Muscle of back (tissue), 13 donors: ENCODE measurements at places on chromosomes 7 and 10. TPM values are rescaled to one million over a fixed set of nuclear protein-coding genes. Genes with fewer than 3 reads are reported as not detected.

Gene BTBD16
- polyA plus RNA-seq: not detected

Gene ACSM6
- not detected for polyA plus RNA-seq

Gene RTKN2
- 5.0 TPM for polyA plus RNA-seq

GRCh38 chr10:34139559-34139958, 675.5 kb downstream of the PARD3 start:
- no peak for DNase-seq

DNA sequence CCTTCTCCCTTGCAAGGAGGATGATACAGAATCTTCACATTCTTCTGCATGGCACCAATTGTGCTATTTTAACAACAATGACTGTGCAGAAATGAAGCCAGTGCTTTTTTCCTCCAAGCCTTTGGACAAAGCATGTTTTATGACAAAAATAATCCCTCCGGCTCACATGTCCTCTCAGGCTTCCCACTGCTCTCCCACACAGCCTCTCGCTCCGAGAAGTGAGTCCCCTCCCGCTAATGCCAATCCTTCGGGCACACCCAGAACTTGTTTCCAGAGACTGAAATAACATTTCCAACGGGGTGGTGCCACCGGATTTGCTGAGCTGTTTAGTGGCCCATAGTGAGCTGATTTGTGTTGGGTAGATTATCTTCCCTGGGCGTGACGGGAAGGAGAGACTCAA, 35.8 kb downstream of the RBM17 start:
- peak; percentile 18 for DNase-seq

GRCh38 chr7:47256016-47256415, 325.9 kb downstream of the TNS3 start:
- DNase-seq: no peak

Gene SORCS1
- 4.6 TPM for polyA plus RNA-seq

- no peak for DNase-seq
These were observed 556.5 kb upstream of the LRRN3 start for GRCh38 chr7:110534241-110534931.

Gene GALNT17
- 44.8 TPM for polyA plus RNA-seq

GRCh38 chr10:10831085-10831484, 186.6 kb upstream of the CELF2 start:
- DNase-seq: peak; percentile 73

- no peak for DNase-seq
These were observed 29.2 kb upstream of the KCNMA1 start for GRCh38 chr10:77666821-77667220.

Gene SLIT1
- polyA plus RNA-seq: 1.9 TPM

Gene SHH
- polyA plus RNA-seq: 0.07 TPM

Gene TAS2R3
- polyA plus RNA-seq: 0.30 TPM

Gene ANKRD2
- 8.5 TPM for polyA plus RNA-seq

DNA sequence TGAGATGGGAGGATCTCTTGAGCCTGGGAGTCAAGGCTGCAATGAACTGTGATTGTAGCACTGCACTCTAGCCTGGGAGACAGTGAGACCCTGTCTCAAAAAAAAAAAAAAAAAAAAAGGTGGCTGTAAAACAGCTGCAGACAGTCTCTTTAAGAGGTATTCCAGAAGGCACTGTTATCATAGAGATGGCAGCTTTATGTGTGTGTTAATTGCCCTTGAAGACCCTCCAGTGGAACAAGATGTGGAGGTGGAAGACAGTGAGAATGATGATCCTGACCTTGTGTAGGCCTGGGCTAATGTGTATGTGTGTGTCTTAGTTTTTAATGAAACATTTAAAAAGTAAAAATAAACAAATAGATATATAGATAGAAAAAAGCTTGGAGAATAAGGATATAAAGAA, 66.0 kb downstream of the ZNF487 start:
- DNase-seq: no peak

- peak; percentile 3 for DNase-seq
These were observed 586.4 kb downstream of the GATA3 start for GRCh38 chr10:8640878-8641277.

DNA sequence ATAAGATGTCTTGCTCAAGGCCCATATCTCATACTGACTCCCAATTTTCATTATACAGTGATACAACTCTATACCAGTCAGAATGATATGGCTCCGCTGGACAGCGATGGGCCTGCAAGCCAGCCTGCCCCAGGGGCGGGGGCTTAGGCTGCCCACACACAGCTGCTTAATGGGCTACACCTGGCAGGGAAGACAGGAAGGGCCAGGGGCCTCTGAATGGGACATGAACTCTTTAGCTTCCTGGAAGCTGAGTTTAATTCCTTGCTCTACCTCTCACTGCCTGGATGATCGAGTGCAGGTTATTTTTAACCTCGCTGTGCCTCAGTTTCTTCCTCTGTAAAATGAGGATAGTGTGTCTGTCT, 112.5 kb downstream of the C10orf105 start:
- DNase-seq: no peak

DNA sequence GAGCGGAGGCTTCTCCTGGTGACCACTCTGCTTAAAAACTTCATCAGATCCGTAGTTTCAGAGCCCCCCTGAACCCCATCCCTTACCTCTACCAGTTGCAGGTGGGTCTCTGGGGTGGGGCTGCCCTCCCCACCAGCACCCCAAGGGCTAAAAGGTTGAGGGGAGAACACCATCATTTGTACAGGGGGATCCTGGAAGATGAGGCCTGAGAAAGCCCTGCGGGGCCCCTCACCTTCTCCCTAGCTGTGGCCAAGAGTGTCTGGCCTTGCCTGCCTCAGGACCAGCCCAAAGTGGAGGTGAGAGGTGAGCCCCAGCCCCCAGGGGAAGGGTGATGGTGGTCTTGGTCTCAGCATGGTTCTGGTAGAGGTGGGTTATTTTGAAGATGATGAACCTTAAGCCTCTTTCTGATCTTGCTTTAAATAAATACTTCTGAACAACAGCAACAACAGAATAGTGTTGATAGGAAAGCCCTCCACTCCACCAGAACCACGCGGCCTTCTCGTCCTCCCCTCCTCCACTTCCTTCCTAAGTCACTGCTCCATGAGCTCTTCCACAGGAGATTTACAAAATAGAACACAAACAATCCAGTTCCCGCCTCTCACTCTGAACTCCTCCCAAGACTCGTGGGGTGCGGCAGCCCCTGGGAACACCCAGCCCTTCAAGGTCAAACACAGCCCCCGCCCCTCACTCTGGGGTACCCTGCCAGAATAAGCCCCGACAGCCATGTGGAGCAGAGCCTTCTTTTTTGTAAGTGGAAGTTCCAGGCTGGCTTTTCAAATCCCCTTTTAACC, 169.1 kb downstream of the EGFR start:
- no peak for DNase-seq

GRCh38 chr7:44272456-44272855, 52.9 kb downstream of the CAMK2B start:
- DNase-seq: no peak

DNA sequence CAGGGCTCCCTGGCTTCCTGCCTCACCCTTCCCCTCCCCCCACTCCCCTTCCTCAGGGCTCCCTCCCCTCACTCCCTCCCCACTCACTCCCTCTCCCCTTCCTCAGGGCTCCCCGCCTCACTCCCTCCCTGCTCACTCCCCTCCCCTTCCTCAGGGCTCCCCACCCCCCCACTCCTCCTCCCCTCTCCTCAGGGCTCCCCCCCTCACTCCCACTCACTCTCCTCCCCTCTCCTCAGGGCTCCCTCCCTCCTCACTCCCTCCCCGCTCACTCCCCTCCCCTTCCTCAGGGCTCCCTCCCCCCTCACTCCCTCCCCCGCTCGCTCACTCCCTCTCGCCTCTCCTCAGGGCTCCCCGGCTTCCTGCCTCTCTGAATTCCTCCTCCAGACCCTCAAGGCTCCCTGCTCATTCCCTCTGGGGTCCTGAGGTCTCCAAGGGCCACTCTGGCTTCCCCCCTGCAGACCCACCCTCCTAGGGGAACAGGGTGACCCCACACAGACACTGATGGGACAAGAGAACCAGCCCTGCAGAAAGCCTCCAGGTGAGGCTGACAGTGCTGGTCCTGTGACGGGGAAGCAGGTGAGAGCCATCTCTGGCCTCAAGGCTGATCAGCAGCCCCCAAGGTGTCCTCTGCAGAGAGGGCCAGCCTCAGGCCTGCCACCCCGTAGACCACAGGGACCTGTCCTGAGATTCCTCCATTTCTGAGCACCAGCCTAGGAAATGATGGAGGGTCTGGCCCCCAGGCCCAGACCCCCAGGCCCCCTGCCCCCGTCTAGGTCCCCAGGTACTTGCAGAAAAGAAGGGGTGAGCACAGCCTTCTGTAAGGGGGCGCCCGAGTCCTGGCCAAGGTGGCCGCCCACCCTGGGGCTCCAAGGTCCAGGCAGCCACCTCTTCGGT, 47.2 kb downstream of the PWWP2B start:
- DNase-seq: peak; percentile 68

DNA sequence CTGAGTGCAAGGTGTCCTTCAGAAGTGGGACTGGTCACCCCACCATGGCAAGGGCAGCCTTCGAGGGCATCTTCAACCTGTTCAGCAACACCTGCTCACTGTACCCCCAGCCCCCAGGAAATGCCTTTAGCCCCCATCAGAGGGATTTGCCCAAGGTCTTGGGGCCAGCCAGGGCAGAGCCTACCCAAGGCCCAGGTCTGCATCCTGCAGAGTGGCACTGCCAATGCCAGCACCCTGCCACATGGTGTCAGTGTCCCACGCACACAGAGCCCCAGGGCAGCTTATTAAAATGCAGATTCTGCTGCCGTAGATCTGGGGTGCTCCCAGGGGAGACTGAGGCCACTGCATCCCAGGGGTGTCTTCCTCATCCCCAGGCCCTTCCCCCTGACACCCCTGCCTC, 106.2 kb upstream of the KCTD7 start:
- no peak for DNase-seq

DNA sequence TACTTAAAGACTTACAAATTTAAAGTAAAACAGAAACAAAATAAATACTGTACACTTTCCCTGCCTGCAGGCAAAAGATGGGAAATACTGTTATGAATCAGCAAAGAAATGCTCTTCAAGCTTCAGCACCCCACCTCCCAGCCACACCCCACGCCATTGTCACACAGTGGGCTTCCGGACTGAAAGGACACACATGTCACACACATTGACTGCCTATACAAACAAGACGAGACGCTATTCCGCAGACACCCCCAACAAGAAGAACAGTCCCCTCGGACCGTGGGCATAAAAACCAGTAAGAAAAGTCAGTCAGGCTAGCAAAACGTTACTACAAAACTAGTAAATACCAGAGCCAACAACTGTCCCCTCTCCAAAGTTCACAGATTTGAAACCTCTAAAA, 22.2 kb upstream of the PARP12 start:
- no peak for DNase-seq

DNA sequence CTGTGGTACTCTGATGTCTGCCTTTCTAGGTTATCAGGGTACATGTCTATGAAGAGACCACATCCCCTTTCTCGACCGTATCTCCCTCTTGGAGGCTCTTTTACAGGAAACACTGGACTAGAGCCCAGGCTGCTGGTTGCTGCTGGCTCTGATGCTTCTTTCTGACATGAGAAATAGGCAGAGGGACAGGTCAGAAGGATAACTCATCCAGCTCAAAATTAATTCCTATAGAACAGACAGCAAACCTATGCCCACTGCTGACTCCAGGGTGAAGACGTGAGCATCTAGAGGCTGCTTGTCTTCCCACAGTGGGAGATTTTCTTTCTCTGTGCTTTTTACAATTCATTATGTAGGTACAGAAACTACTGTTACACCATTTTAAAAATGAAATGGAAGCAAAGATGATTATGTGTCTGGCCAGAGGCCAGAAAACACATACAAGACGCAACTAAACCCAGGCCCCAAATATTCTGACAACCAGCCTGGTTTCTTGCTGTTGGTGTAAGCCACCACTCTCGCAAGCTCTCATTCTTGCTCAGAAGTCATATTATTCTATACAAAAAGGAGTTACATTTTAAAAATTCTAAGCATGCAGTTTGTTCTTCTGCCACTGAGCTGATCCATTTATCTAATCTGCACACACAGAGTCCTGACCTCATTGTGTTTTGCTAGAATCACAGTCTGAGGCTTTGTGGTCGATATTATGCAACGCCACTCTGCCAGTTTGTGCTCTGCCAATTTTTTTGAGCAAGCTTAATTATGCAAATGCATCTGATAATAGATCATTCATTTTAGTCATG, 424.3 kb downstream of the KIF20B start:
- DNase-seq: peak; percentile 45

- no peak for DNase-seq
These were observed 172.6 kb upstream of the CACNA2D1 start for GRCh38 chr7:82616059-82616728.

DNA sequence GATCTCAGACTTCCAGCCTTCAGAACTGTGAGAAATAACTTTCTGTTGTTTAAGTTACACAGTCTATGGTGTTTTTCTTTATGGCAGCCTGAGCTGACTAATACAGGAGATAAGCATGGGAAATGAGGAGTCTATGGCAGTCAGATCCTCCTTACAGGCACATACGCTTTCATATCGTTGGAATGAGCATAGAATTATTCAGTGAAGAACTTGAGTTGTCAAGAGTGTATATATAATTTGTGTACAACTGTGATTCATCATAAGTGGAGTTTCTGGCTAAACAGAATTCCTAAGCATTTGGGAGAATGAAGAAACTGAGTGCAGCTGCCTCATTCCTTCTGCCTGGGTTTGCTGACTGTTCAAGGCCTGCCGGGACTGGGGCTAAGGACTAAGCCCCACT, 516.7 kb downstream of the ADRA2A start:
- no peak for DNase-seq

Gene ELOVL3
- 0.29 TPM for polyA plus RNA-seq

- no peak for DNase-seq
These were observed 1.4 kb upstream of the DRGX start for GRCh38 chr10:49397036-49397999.

DNA sequence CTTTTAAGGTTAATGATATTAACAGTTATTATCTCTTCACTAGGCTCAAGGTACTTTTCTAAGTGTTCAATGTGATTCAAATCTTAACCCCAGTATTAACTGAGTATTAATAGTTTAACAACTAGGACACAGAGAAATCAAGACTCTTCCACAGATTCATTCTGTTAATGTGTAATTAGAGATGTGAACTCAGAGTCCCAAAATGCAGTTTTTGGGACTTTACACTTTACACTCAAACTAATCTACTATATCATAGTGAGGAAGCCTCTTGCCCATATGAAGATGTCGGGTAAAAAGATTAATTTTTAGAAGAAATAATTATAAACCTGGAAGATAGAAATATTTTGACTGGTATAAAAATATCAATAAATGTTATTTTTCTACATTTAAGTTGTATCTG, 644.5 kb upstream of the LRRTM3 start:
- DNase-seq: no peak
